ENCODE measurements at places on chromosomes 2 and 18.

DNA sequence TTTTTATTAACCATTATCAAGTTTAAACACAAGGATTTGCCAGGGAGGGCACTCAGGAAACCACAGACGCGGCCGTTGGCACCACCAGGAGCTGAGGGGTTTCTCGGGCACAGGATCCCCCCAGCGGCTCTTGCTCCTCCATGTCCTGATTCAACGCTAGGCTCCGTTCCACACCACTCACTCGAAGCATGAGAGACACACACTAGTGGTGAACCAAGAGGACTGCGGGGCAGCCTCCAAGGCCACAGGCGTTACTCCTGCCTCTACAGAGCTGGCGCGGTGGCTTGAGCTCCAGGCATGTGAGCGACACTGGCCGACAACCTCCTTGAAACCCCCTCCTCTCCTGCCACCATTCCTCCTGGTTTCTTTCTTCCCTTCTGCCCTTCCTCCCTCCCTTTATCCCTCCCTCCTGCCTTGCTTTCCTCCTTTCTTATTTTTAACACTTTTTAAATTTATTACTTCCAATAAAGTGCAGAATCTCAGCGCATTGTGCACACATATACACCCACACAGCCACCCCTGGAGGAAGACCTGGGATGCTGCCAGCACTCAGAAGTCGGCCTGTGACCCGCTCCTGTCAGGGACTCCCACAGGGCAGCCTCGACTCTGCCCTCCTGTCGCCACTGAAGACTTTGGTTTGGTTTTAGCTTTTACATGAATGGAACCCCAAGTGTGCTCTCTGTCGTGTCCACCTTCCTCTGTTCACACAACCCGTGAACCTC lies 21.7 kb downstream of the COX7A2L start:
- no peak for DNase-seq

- peak; percentile 35 for DNase-seq
Measured at GRCh38 chr2:210663631-210664089, 107.3 kb downstream of the CPS1 start.

DNA sequence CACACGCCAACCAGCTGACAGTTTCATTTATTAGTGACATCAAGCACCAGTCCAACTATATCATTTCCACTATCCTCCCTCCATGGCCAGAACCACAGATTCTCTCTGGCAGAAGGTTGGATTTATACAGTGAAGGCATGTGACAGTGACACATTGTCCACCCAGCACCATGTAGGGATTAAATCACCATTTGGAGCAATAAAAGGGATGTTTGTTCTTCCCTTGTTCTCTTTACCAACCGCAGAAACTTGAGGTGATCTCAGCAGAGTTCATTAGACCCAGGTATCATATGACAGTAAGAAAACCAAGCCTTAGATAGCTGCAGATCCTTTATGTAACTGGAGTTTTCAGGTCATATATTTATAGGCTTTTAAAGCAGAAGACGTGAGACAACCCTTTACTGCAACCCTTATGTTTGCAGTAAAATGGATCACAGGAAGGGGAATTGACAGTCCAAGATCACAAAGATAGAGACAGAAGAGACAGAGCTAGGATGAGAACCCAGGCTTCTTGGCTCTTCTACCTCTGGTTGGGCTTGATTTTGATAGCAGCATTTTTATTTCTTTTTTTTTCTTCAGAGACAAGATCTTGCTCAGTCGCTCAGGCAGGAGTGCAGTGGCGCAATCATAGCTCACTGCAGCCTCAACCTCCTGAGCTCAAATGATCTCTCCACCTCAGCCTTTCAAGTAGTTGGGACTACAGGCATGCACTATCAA lies 80.1 kb downstream of the XDH start:
- peak; percentile 53 for DNase-seq

GRCh38 chr2:169107645-169108044 lies 38.3 kb downstream of the DHRS9 start:
- DNase-seq = no peak

DNA sequence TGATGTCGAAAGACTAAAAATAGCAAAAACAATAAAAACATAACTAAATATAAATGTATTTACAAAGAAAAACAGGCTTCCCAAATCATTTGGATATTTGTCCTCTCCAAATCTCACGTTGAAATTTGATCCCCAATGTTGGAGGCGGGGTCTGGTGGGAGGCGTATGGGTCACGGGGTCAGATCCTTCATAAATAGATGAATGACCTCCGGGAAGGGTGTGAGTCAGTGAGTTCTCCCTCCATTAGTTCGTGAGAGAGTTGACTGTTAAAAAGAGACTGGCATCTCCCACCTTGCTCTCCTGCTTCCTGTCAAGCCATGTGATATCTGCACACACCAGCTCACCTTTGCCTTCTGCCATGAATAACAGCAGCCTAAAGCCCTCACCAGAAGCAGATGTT lies 703.0 kb downstream of the TMEM182 start:
- no peak for DNase-seq

- peak; percentile 51 for DNase-seq
Measured at GRCh38 chr18:10420561-10421352, 33.7 kb upstream of the APCDD1 start.

DNA sequence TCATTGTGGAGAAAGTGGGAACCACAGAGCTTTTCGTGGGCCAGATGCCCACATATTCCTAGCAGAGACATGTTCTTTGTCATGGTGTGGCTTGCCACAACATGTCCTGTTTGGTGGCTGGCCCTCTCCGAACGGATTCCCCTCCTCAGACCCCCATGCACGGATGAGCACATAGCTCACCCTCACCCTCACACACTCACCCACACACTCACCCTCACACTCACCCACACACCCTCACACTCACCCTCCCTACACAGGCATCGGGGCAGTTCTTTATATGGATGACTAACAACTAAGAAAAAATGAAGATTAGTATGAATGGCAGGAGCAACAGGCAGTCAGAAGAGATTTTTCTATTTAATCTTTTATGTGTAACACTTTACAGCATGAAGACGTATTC lies 149.9 kb downstream of the ZNF236 start:
- DNase-seq = no peak

DNA sequence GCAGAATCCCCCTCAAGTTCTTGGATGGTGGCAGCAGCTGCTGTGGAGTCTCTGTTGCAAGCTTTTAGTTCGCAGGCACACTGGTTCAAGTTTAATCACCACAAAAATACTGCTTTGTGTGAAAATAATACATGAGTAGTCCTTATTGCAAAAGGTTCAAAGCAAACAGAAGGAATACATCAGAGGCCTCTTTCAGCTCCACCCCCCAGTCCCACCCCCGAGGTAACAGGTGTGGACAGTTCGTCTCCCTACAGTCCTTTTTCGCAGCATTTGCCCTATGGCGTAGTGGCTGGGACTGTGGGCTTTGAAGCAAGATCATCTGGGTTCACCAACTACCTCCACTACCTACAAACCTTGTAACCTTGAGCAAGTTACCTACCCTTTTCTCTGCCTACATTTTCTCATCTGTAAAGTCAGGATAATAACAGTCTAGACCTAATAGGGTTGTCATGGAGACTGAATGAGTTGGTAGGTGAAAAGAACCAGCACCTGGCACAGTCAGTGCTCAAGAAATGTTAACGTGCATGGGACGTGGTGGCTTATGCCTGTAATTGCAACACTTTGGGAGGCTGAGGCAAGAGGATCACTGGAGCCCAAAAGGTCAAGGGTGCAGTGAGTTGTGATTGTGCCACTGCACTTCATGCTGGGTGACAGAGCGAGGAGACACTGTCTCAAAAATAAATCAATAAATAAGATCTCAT lies 61.7 kb downstream of the TCF7L1 start:
- no peak for DNase-seq

DNA sequence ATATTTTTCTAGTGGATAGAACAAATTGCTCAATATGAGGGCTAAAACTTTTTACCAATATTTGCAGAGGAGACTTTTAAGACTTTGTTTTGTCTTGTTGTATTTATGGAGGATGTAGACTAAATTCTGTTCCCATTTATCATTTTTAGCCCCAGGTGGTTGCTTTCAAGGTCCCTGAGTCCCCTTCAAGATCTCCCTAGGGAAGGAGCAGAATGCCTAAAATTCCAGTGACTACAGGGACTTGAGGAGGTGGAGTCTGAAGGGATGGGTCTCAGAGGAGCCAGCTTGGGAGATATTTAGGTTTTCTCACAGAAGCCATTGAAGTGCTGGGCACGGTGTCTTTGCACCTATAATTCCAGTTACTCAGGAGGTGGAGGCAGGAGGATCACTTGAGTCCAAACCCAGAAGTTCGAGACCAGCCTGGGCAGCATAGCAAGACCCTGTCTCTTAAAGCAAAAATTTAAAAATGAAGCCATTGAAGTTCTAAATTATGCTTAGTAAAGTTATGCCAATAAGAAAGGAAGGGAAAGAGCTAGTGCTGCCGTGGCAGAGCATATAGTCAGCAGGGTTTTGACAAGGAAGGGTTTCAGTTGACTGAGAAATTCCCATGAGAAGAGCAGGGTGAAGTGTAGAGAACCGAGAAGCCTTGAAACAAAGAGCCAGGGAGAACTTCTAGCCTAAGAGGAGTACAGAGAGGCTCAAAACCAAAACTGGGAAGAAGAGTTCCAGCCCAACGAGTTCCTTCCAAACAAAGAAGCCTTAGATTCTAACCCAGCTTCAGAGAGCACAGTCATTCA lies 43.4 kb downstream of the COMMD1 start:
- no peak for DNase-seq

DNA sequence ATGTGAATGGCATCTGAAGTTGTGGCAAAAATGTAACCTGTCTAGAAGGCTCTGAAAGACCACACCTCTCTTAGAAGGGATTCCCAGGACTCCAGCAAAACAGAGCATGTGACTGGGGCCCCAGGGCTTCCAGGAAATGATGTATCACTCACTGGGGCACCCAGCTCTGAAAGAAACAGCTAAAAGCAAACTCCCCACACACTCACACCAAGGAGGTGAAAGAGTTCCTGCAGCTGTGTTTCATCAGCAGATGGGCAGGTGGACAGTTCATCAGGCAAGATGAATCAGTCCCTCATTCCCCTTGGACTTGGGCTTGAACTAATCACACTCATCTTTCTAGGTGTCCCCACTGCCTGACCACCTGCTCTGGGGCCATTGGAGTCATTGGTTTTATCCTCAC lies 76.2 kb downstream of the CCBE1 start:
- no peak for DNase-seq

Measured in astrocyte of the spinal cord (primary cell).